ENCODE measurements at places on chromosomes 2 and 18. TPM values are rescaled to one million over a fixed set of nuclear protein-coding genes. Genes with fewer than 3 reads are reported as not detected.
A peak's percentile ranks its signal among the peaks of the same experiment; 100 is the strongest.

The IL1R1 gene
- total RNA-seq = 18.5 TPM

The CCDC141 gene
- 379 TPM for total RNA-seq

GRCh38 chr2:148967578-148967977 is 70.9 kb upstream of the LYPD6B start:
- H3K27me3 ChIP-seq = no peaks in the 10 kb centered on the region
- H3K27ac ChIP-seq = no peak overlapping the region
- DNase-seq = no peak
- H3K4me3 ChIP-seq = no peak overlapping the region

DNA sequence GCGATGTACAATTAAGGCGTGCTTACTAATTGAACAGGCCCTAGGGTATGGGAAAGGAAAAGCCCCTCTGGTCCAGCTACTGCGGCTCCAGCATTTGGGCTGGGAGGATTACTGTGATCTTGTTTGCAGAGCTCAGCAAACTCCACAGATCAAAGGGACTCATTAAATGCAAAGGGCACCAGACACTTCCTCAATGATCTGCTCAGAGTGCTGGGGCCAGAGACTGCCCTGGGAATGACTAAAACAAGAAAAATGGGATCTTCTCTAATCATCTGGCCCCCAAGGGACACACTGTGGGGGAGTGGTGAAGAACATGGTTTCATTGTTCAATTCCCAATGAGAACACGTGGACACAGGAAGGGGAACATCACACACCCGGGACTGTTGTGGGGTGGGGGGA is 85.0 kb downstream of the MARCHF4 start:
- H3K27ac ChIP-seq = no peak overlapping the region
- DNase-seq = no peak
- no peaks in the 10 kb centered on the region for H3K36me3 ChIP-seq
- H3K27me3 ChIP-seq = peaks cover 23% of the 10 kb centered on the region
- no peaks in the 10 kb centered on the region for H3K4me1 ChIP-seq
- no peak overlapping the region for H3K4me3 ChIP-seq

- no peaks in the 10 kb centered on the region for H3K36me3 ChIP-seq
- H3K27me3 ChIP-seq = no peaks in the 10 kb centered on the region
- peak overlapping the region; percentile 80 for H3K27ac ChIP-seq
- H3K4me1 ChIP-seq = peaks cover 68% of the 10 kb centered on the region
Measured at GRCh38 chr2:43110442-43110871, 115.9 kb downstream of the ZFP36L2 start.

Data from heart right ventricle (tissue), 16 donors.